AG09319 (cell line): ENCODE measurements at places on chromosomes 2 and 18.
A peak's percentile ranks its signal among the peaks of the same experiment; 100 is the strongest.

- no peak for DNase-seq
Measured at GRCh38 chr2:139836769-139837168, 1056.6 kb upstream of the NXPH2 start.

GRCh38 chr2:216619411-216620393 lies 13.5 kb upstream of the IGFBP2 start:
- no peak for DNase-seq

- DNase-seq, result no peak
Measured at GRCh38 chr18:23166891-23167541, 31.7 kb downstream of the CABLES1 start.

- DNase-seq, result no peak
Measured at GRCh38 chr2:86744152-86744551, 24.1 kb downstream of the RMND5A start.

DNA sequence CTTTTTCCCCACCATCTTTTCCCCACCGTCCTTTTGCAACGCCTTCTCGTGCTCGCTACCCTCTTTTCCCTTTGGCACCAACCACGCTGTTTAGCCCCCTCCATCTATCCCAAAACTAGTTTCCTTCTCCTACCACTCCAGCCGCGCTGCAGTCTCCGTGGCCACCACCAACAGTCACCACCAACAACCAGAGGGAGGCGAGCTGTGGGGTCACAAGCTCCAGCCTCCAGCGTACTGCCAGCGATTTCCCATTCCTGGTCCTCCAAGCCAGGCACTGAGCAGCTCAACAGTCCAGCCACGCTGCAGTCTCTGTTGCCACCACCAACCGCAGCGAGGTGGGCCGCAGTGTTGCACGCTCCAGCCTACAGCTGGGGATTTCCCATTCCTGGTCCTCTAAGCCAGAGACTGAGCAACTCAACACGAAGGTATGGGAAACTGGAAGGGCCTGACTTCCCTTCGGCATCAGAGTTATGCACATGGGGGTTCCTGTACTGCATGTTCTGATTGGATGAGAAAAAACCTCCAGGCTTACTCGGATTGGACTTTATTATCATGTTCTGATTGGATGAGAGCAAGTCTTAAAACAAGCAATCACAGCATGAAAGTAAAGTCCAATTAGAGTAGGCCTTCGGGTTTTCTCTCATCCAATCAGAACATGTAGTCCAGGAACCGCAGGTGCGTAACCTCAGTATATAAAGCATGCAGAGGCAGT lies 42.3 kb upstream of the IMP4 start:
- no peak for DNase-seq

DNA sequence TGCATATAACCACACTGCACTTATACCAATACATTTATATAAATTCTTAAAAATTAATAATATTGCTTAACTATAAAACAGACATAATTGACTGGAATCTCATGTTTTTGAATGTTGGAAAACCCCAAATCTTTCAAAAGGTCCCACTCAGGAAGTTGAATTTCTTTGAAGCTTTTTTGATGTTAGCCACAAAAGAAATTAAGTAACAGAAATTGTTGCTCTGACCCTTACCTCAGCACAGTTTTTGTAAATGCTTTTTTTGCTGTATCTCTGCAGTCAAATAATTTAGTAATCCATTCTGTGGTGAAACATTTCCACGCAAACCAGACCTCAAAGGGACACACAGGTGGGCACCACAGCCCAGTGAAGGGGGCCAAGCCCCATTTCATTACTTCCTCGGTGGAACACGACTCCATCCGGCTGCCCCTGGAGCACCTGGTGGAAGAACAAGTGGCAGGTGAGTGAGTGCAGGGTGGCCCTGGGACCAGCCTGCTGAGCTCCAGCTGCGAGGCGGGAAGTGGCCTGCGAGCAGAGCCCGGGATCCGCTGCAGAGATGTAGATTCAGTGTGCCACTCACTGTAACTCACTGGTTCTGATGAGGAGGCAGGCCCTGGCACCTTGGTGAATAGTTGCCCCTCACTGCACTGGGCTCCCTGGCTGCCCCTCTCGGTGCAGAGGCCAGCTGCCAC lies 8.4 kb downstream of the SCLY start:
- no peak for DNase-seq

DNA sequence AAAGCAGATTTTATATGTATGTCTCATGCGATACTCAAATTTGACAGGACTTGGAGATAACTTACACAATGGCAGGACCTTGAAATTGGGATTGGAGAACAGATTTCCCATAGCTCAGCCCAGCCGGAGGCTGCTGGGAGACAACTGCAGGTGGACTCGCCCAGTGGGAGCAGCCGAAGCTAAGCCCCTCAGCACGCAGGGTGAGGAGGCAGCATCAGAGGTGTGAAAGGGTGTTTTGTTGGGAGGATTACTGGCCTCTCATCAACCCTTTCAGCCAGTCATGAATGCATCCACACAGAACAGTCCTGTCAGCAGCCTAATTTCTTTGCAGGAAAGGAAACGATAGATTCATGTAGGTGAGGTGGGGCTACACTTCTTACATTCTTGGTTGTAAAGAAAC lies 110.4 kb upstream of the DYNAP start:
- DNase-seq, result no peak

GRCh38 chr2:236055471-236055870 lies 112.7 kb downstream of the GBX2 start:
- DNase-seq, result no peak

GRCh38 chr2:49715597-49715996 lies 561.3 kb upstream of the FSHR start:
- no peak for DNase-seq

- no peak for DNase-seq
Measured at GRCh38 chr2:48209214-48209885, 303.1 kb upstream of the FBXO11 start.

DNA sequence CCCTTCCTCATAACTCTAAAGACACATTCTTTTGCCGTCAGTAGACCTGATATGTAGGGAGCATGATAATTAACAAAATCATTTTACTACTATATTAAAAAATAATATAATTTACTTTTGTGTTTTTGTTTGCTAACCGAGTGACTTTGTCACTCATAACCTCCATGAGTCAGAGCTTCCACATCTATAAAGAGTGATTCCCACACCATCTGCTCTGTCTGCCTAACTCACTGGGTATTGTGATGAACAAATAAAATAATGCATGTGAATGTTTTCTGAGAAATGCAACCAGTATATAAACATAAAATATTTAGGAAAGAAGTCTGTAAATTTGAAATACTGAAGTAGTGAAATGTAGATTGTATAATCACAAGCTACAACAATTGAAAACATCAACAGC lies 123.4 kb upstream of the DSEL start:
- no peak for DNase-seq

GRCh38 chr2:241507430-241508239 lies 749 bp downstream of the STK25 start:
- no peak for DNase-seq

DNA sequence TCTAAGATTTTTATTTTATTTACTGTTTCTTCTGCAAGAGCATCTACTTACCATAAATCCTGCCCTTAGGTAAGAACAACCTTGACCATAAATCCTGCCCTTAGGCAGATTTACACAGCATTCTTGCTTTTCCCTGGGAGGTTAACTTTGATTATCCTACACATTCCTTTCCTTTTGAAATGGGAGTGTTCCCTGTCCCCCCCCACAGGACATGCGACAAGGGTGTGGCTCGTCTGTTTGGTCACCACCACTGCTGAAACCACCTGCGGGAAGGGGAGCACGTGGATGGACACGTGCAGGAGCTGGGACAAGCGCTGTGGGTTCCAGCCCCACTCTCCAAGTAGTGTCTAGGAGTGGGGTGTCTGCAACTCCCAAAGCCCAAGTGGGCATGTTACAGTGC lies 239.3 kb upstream of the SP5 start:
- no peak for DNase-seq

DNA sequence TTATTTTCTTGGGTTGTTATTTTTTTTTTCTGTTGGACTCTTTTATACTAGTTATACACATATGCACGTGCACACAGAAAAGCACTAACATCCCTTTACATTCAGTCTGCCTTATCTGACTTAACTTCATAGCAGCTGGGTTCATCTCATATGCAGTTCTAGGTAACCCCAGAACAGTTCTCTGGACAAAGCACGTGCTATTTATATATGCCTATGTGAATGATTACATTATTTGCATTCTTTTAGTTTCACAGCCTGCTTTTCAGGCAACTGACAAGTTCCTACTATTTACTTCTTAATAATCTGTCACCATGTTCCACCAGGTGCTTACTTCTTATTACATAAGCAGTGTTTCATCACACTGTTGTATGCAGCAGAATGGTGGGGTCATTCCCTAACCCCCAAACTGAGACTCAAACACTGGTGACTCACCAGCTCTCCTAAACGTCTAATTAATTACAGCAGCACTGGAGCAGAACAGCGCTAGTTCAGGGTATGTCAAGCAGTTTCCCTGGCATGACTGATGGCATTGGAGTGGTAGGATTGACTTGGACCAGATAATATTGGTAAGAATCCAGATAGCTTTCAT lies 372.8 kb downstream of the CLIP4 start:
- DNase-seq, result no peak

DNA sequence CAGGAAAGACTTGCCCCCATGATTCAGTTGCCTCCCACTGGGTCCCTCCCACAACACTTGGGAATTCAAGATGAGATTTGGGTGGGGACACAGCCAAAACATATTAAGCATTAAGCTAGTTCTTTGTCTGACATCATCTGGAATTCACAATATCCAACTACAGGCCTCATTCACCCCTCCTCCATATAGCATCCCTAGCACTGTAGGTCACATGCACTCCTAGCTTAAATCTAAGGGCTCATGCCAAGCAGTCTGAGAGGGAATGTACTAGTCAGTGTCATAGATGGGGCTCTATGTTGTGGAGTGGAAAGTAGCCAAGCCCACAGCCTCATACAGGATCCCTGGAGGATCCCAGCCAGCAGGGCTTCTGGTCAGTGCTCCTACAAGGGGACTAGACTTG lies 92.1 kb downstream of the IRS1 start:
- DNase-seq, result no peak

- DNase-seq, result no peak
Measured at GRCh38 chr2:75949385-75950030, 238.8 kb upstream of the GCFC2 start.

GRCh38 chr2:97963880-97964279 lies 31.9 kb downstream of the TMEM131 start:
- DNase-seq, result no peak

DNA sequence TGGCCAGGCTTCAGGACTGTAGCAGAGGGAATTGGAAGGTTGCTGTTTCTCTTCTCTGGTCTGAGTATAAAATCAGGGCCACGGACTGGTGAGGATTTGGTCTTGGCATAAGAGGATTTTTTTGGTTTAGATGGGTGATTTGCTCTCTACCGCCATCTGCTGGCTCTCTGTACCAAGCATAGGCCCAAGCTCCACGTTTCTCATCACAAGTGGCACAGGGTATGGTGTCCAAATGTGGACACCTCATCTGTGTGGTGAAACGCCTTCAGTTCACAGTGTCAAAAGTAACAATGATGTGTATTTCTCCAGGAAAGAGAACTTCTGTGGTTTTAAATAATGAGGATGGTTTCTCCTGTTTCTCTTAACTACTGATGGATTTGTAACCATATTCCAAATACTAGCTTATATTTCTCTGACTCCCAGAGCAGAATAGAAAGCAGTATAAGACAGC lies 115.1 kb downstream of the EML6 start:
- peak; percentile 38 for DNase-seq

DNA sequence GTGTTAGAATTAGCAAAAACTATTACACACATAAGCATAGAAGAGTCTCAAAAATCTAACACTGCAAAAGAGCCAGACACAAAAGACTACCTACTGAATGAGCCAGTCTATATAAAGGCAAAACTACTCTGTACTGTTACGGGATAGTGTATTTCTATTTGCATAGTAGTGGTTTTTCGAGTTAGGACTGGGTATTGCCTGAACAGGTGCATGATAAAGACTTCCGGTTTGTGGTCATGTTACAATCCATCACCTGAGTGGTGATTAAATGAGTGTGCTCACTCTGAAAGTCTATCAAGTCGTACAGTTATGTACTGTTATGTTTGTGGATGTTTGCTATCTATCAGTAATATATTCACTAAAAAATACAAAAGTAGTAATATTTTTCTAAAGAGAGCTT lies 523.3 kb upstream of the SYT4 start:
- DNase-seq, result no peak

GRCh38 chr2:86482034-86482433 lies 40.9 kb downstream of the KDM3A start:
- DNase-seq, result no peak

GRCh38 chr2:88614497-88615157 lies 12.6 kb downstream of the EIF2AK3 start:
- no peak for DNase-seq
